Activated CD8-positive, alpha-beta memory T cell treated with anti-CD3 and anti-CD28 coated beads for 1 hour (primary cell): ENCODE measurements at places on chromosomes 3 and 15.

DNA sequence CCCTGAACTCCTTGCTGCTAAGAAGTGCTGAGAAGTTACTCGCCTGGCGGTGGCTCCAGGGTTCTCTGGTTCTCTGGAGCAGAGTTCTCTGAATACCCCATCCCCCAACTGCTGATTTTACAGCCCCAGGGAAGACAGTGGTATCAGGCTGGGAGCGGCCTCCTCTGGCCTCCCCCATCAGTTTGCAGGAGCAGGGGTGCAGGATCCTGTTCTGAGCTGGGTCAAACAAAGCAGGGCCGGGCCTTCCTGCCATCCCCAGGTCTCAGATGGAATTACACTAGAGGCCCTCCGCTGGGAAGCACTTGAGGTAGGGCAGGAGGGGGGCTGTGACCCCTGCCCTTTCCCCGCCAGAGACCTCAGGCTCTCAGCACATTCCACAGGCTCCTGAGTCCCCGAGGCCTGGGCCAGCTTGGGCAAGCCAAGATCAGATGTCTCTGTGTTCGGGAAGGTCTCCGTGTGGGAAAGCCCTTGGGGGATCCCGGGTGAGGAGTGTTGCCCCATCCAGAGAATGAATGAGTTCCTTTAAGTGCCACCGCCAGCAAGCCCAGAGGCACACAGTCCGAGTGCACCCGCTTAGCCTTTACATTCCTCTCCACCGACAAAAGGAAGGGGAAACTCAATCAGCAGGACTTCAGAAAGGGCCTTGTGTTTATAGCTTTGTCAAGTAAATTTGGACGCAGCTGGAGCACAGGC, 149.9 kb downstream of the LRRK1 start:
- DNase-seq, result no peak

DNA sequence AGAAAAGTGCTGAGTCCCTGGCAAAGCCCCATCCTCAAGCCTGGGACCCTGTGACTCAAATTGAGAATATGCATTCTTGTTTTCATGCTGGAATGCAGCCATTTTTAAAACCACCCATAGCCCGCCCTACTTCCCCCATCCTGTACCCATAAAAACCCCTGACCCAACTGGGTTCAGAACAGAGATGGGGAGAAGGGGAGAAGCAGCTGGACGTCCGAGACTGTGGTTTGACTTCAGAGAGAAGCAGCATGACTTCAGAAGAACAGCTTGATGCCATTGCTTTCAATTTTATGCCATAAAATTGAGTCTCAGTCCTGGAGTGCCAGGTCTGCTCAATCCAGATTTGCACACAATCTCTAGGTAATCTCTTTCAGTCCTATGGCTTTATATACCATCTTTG, 78.2 kb downstream of the BCHE start:
- no peak for DNase-seq

- DNase-seq, result no peak
Measured at GRCh38 chr15:67839499-67839928, 331 bp downstream of the RNU6-1 start.

DNA sequence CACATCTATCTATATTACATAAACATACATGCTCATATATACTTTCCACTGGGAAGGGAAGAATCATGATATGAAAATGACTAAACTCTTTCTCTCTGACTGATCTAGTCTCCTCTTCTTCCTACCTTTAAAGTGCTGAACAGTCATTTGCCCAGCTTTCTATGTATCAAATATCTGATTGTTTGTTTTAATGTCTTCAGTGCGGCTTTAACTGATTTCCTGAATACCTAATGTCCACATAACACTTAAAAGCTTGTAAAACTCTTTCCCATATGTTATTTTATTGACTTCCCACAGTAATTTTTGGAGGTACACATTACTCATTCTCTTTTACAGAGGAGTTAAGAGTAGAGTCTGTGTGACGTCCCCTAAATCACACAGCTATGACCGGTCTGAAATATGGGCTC, 28.2 kb downstream of the CPOX start:
- no peak for DNase-seq

DNA sequence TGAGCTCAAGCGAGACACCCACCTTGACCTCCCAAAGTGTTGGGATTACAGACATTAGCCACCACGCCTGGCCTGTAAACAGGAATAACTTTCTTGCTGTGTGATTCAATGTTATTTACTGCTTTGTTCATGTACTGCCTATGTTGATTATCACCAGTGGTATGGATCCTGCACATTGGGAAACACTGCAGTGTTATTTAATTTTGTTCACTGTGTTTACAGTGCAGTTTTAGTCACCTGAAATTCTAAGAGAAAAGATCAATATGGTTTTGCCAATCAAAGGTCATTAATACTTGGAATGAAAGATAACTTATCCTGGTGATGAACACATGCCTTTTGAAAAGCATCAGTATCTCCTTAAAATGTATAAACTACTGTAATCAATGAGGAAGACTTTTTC, 8.6 kb upstream of the GABPB1 start:
- no peak for DNase-seq

DNA sequence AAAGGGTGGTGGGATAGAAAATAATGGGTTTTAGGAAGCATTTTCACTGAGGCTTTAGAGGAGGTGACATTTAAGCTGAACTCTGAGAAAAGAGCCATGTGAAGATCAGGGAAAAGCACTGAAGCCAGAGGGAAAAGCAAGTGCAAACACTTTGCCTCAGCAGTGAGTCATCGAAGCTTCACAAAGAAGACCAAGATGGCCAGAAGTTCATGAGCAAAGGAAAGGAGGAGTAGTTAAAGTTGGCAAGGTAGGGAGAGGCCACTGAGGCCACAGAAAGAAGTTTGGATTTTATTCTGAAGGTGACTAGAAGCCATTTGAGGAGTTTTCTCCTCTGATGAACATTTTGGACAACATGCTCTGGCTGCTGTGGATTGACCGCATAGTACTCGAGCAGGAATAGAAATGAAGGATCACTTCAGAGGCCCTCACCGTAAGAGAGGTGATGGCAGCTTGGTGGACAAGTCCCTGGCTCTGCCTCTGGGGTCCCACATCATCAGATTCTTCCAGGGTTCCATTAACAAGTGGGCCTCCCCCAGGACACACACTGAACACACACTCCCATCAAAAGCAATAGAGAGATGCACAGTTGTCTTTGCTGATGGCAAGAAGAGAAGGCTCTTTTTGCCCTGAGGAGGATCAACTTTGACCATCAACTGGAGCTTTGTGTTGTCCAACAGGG, 75.5 kb downstream of the TOP2B start:
- no peak for DNase-seq

DNA sequence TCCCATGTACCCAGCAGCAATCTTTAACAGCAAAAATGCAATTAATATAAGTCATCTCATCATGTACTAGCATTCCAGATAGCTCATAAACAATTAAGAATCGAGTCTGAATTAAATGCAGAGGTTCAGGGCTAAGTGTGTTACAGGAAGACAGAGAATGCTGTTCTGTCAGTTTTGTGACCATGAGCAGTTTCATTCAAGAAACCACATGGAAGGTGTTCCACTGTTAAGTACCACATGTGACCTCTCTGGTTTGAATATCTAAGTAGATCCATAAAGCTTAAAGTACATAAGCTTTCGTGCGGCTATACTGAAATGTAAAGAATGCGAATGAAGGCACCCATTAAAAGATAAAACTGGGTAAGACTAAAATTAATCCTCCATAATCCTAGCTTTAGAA, 272.3 kb downstream of the IL5RA start:
- DNase-seq, result no peak

DNA sequence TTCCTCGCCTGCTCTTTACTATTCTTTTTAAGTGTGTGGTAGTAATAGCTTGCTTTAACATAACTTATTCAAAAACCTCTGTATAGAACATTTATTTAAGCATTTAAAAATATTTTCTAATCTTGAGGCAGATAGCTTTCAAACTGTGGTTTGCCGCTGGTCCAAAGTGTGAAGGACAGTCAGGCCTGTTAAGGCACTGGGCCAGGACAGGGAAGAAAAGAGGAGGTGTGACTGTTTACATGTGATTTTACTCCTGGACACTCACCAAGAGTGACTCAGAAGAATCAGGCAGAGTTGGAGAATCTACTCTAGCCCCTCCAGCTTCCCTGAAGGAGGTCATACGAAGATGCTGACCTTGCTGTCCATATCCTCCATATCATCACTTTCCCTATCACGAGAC, 44.7 kb downstream of the CEP152 start:
- no peak for DNase-seq

- no peak for DNase-seq
Measured at GRCh38 chr3:38314764-38315487, 31.7 kb upstream of the XYLB start.

DNA sequence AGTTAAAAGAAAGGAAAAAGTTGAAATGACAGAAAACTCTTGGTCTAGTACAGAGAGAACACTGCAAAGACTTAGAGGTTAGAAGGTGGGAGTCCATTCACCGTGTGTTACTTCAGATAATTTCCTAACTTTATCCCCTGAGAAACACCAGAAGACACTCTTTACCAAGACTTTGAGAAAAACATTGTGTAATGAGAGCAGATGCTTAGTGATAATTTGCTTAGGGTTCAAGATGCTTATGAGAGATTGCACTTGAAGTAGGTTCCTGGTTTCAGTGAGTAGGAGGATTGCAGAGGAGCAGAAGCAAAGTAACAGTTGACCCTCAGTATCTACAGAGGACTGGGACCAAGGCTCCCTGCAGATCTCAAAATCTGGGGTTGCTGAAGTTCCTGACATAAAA, 594.1 kb downstream of the NR2F2 start:
- DNase-seq, result no peak

- no peak for DNase-seq
Measured at GRCh38 chr3:57952208-57952631, 56.0 kb upstream of the FLNB start.

DNA sequence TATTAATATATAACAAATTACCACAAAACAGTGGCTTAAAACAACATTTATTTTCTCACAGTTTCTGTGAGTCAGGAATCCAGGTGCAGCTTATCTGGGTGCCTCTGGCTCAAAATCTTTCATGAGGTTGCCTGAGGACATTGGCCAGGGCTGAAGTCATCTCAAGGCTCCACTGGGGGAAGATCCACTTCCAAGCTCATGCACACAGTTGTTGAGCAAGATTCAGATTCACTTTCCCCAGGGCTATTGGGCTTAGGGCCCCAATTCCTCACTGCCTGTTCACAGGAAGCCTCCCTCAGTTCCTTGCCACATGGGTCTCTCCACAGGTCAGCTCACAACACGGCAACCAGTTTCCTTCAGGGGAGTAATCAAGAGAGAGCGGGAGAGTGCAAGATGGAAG, 35.0 kb downstream of the RFTN1 start:
- DNase-seq, result no peak

DNA sequence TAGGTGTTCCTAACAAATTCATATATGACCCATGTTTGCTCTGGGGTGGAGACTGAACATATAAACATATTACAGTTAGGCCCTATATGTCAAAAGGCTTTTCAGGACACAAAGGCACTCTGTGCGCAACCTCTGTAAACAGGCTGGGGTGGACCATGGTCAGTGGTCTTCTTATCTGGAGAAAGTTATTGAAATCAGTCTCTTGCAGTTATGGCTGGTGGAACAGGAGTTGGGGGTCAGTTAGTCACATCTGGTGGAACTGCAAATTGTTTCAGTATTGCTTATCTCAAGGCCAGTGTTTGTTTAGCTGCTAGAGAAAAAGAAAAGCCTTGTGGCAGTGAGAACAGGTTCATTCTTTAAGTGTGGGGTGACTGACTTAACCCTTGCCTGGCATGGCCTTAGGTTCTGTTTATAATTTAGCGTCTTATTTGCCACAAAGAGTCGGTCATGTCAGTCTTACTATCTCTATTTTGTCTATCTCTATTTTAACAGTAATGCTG, 5.9 kb upstream of the GP9 start:
- no peak for DNase-seq

DNA sequence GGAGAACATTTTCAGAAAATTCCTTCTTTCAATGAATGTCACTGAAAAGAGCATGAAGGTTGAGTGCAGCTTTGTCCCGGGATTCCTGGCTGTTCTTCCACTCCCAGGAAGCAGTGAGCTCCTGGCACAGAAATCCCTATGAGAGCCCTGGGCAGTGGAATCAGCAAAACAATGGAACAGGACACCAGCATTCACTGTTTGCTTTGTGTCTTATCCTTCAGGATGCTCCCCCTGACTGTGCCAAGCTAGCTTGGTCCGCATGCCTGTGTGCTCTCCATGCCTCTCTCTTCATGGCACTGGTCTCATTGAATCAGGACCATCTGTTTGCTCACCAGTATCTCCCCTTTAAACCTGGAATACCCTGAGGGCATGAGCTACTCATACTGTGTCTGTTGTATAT, 102.0 kb upstream of the GADL1 start:
- DNase-seq, result no peak

GRCh38 chr15:64205202-64205601, 42.4 kb upstream of the PPIB start:
- no peak for DNase-seq

GRCh38 chr3:127775398-127776109, 46.8 kb downstream of the MGLL start:
- no peak for DNase-seq

GRCh38 chr3:141529256-141529655, 42.4 kb downstream of the RASA2 start:
- no peak for DNase-seq

GRCh38 chr3:149808209-149808829, 4.7 kb upstream of the RNF13 start:
- peak; percentile 28 for DNase-seq

GRCh38 chr15:72782274-72783003, 1.1 kb downstream of the ADPGK start:
- no peak for DNase-seq

DNA sequence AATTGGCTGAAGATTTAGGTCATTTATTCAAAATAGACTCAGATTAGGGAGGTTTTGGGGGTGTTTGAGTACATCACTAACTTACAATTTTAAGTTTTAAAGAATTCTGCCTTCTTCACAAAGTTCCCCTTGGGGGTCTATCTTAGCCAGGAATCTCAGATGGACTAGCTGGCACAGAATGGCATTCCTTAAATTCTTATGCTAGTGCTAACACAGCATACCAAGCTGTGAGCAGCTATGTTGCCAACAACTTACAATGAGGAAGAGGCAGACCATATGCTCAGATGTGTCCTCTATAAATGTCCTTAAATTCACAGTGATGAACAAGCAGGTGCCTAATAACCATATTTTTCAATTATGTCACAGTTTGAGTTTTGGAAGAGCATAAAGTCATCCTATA, 60.9 kb upstream of the NPHP3 start:
- no peak for DNase-seq

DNA sequence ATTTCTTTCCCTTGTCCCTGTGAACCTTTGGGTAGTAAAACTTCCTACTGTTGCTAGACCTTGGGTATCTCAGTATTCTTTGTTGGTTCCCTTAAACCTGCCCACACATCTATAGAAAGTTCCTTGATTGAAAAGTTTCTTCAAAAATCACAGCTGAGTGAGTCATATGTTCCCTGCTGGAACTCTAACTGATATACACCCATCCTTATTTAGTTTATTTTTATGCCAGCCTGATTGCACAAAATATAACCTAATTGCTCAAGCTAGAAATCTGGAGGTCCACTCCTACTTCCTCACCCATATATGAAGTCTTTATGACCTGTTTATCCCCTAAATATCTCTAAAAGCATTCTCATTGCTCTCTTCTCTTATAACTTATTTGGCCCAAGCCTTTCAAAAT, 13.7 kb upstream of the GJD2 start:
- no peak for DNase-seq
